SJSA1 (cell line): ENCODE measurements at places on chromosomes 16 and 17. TPM values are rescaled to one million over a fixed set of nuclear protein-coding genes. Genes with fewer than 3 reads are reported as not detected.

Gene USP7
- 35.7 and 51.5 TPM in 2 replicates for total RNA-seq

Gene SSTR5
- total RNA-seq: not detected in 2 replicates

Gene ASIC2
- total RNA-seq: not detected in 2 replicates

Gene C16orf92
- not detected in 2 replicates for total RNA-seq

Gene TMEM92
- 0.05 TPM in 1 of 2 replicates, not detected in the other for total RNA-seq

Gene KRT36
- not detected in 2 replicates for total RNA-seq

DNA sequence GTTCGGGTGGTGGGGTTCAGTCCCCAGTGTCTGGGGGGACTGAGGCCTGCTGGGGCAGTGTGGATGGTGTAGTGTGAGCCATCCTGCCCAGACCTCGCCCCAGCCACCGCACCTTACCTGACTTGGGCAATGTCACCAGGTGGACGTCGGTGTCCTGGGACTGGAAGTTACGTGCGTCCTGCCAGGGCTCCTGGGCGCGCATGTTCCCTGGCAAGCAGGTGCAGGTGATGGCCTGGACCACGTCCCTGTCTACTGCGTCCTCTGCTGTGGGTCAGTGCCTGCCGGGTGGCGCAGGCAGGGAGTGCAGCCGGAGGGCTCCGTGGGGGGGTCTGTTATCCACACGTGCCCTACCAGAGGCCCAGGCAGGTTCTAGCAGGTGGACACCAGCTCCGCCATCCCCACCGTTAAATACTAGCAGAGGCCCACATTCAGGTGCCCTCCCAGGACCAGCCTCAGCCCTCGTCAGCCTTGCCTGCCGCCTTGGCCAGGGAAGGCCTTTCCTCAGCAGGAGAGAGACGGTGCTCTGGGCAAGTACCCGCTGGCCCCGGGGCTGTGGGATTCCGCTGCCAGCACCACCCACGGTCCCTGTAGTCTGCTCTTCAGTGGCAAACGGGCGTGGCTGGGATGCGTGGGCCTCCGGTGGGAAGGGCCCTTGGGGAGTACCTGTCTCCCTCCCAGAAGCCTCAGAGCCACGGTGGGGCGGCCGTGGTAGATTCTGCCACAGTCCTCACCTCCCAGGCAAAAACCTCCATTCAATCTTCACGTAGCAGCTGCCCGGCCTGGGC lies 8.1 kb upstream of the DPEP1 start:
- DNase-seq: no peak
- peaks cover 29% of the 10 kb centered on the region for H3K4me1 ChIP-seq
- no peak overlapping the region for H3K4me3 ChIP-seq

DNA sequence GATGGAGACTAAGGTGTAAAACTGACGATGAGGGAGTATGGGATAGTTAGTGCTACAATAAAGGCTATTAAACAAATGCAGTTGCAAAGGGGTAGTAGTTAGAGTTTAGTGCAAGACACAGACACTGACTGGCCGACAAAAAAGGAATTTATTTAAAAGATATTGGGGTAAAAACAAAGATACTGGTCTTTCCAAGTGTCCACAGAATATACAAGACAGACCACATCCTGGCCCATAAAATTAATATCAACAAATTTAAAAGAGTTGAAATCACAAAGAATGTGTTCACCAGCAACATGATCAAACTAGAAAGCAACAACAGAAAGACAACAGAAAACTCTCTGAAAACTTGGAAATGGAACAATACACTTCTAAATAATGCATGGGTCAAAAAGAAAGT lies 54.7 kb downstream of the CFDP1 start:
- peaks cover 42% of the 10 kb centered on the region for H3K4me1 ChIP-seq
- DNase-seq: no peak
- H3K27ac ChIP-seq: peak overlapping the region; percentile 56

DNA sequence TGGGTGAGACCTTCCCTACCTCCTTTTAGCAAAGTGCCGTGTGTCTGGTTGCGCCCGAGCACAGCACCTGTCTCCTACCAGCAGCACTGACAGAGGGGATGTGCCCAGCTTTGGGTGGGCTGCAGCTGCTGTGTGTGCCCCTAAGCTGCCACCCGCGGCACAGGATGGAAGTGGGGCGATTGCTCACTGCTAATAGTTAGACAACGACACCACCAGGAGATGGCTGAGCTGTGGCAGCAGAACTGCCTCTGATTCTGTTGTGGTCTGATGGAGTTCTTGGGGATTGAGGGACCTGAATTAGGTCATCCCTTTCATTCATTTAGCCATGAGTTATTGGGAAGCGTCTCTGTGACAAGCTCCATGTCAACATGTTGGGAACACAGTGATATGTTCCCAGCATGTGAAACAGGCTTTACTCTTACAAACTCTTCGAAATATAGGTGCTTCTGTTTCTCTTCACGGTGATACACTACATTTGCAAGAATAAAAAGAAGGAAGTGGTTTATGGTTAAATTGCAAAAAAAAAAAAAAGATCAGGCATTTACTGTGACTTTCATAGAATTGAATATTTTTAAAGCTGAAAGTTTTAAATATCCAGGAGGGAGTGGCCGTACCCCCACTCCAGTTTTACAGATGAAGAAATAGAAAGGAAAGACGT lies 184.4 kb downstream of the MAF start:
- DNase-seq: no peak
- no peaks in the 10 kb centered on the region for H3K27me3 ChIP-seq
- H3K27ac ChIP-seq: no peak overlapping the region
- H3K4me1 ChIP-seq: no peaks in the 10 kb centered on the region
- H3K36me3 ChIP-seq: no peaks in the 10 kb centered on the region

- no peaks in the 10 kb centered on the region for H3K36me3 ChIP-seq
- H3K27ac ChIP-seq: no peak overlapping the region
- no peak for DNase-seq
- H3K4me3 ChIP-seq: no peak overlapping the region
- peaks cover 33% of the 10 kb centered on the region for H3K4me1 ChIP-seq
- no peaks in the 10 kb centered on the region for H3K27me3 ChIP-seq
Observed at GRCh38 chr17:56697190-56697589, 103.7 kb downstream of the NOG start.

GRCh38 chr16:52293204-52293603 lies 253.7 kb downstream of the TOX3 start:
- H3K27ac ChIP-seq: no peak overlapping the region
- no peak overlapping the region for H3K4me3 ChIP-seq
- no peaks in the 10 kb centered on the region for H3K4me1 ChIP-seq

GRCh38 chr17:2405247-2405926 lies 4.5 kb upstream of the MNT start:
- peaks cover 43% of the 10 kb centered on the region for H3K4me1 ChIP-seq
- no peaks in the 10 kb centered on the region for H3K27me3 ChIP-seq
- H3K4me3 ChIP-seq: no peak overlapping the region

GRCh38 chr16:73616166-73616753 lies 568.3 kb upstream of the ZFHX3 start:
- no peaks in the 10 kb centered on the region; the same call in 1 of the 2 replicates for H3K27me3 ChIP-seq
- H3K4me3 ChIP-seq: no peak overlapping the region
- H3K27ac ChIP-seq: no peak overlapping the region

DNA sequence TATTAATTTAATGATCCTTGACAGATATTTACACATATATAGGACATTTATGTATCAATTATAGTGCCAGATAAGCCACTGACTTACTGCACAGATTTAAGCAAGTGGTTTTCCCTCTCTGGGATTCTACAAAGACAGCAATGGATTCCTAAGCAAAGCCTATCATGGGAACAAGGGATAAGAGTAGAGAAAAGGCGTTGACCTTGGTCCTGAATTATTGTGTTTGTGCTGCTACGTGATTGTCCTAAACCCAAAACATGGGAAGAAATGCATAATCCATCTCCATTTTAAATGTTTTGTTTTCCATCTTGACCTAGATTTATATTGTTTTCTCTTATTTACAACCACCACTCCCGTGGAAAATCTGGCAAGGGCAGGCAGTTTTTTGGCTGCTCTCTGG lies 14.0 kb downstream of the SLFN11 start:
- H3K27me3 ChIP-seq: no peaks in the 10 kb centered on the region
- H3K36me3 ChIP-seq: peaks cover 69% of the 10 kb centered on the region
- no peaks in the 10 kb centered on the region for H3K4me1 ChIP-seq
- H3K4me3 ChIP-seq: no peak overlapping the region
- DNase-seq: no peak

GRCh38 chr17:17313350-17313991 lies 10.3 kb downstream of the NT5M start:
- H3K36me3 ChIP-seq: no peaks in the 10 kb centered on the region
- no peaks in the 10 kb centered on the region for H3K27me3 ChIP-seq
- DNase-seq: no peak
- no peaks in the 10 kb centered on the region for H3K4me1 ChIP-seq
- no peak overlapping the region for H3K4me3 ChIP-seq
- H3K27ac ChIP-seq: no peak overlapping the region

DNA sequence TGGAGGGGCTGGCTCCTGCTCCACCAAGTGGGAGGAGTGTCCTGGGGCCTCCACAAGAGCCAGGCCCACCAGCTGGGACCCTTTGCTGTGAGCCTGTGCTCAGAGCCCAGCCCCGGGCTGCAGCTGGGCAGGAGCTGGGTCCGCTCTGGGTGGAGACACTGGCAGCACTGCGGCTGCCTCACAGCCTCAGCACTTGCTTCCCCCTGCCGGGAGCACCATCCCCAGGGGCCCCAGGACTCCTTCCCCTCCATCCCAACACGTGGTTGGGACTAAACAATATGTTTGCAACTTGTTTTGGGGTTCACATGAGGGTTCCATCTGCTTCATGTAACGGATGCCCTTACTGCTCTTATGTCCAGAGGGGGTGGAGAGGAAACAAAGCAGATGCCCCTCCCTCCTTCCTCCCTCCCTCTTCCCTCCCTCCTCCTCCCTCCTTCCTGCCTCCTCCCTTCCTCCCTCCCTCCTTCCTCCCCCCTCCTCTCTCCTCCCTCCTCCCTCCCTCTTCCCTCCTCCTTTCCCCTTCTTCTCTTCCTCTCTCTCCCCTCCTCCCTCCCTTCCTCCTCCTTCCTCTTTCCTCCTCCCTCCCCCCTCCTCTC lies 16.3 kb upstream of the CBFA2T3 start:
- no peak overlapping the region for H3K27ac ChIP-seq
- H3K27me3 ChIP-seq: peaks cover 47% of the 10 kb centered on the region
- H3K36me3 ChIP-seq: no peaks in the 10 kb centered on the region
- no peak overlapping the region for H3K4me3 ChIP-seq
- no peak for DNase-seq
- H3K4me1 ChIP-seq: 0 out of 2 replicates have a peak, but pooled peaks cover 3% of the 10 kb centered on the region

DNA sequence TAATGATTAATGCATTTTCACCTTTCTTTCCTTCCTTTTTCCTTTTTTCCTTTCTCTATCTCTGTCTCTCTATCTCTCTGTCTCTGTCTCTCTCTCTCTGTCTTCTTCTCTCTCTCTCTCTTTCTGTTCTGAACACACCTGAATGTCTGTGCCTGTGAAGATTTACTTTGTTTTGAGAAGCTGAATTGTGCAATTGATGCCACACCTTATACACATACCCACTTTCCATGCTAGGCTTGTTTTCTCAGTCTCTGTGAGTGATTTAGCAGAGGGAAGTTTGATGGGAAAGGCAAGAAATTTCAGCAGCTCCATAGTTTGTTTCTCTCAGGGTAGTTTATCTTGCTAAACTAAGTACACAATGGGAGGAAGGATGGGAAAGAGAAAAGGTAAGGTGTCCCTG lies 9.3 kb upstream of the CAPNS2 start:
- no peak overlapping the region for H3K27ac ChIP-seq
- H3K4me3 ChIP-seq: no peak overlapping the region
- no peaks in the 10 kb centered on the region for H3K27me3 ChIP-seq
- peaks cover 28% of the 10 kb centered on the region for H3K4me1 ChIP-seq

DNA sequence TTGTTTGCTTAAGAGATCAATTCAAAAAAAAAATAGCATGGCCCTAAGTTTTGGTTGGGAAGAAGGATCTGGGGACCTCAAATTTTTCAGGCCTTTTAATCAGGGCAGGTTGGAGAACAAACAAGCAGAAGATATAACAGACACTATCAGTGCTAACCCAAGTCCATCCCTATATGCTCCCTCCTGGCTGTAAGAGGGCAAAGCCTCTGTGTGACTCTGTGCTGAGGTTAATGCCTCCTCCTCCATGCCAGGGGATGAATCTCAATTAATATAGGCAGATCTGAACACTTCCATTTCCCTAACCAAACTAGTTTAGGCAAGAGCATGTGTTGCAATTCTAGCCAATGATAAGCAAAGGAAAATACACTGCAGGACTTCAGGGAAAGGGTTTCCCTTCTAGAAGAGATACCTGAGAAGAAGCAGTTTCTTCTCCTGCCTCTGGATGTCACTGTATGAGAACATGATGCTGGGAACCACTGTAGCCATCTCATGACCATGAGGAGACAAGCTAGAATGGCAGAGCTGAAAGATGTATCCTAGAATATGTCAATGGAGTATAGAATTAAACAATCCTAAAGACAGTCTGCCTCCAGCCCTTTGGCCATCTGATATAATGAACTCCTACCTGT lies 76.0 kb downstream of the CHD9NB start:
- no peaks in the 10 kb centered on the region for H3K36me3 ChIP-seq
- no peak for DNase-seq
- H3K4me1 ChIP-seq: no peaks in the 10 kb centered on the region
- H3K27ac ChIP-seq: no peak overlapping the region

GRCh38 chr16:30570636-30571444 lies 674 bp downstream of the ZNF688 start:
- peaks cover 12% of the 10 kb centered on the region for H3K4me1 ChIP-seq
- no peak for DNase-seq
- peak overlapping the region; percentile 74 for H3K27ac ChIP-seq
- H3K36me3 ChIP-seq: no peaks in the 10 kb centered on the region
- no peaks in the 10 kb centered on the region for H3K27me3 ChIP-seq
- peak overlapping the region; percentile 55 for H3K4me3 ChIP-seq

GRCh38 chr17:28896491-28896883 lies 1.0 kb downstream of the FLOT2 start:
- no peak overlapping the region for H3K27ac ChIP-seq
- no peak for DNase-seq
- H3K27me3 ChIP-seq: no peaks in the 10 kb centered on the region
- H3K4me1 ChIP-seq: peaks cover 21% of the 10 kb centered on the region

DNA sequence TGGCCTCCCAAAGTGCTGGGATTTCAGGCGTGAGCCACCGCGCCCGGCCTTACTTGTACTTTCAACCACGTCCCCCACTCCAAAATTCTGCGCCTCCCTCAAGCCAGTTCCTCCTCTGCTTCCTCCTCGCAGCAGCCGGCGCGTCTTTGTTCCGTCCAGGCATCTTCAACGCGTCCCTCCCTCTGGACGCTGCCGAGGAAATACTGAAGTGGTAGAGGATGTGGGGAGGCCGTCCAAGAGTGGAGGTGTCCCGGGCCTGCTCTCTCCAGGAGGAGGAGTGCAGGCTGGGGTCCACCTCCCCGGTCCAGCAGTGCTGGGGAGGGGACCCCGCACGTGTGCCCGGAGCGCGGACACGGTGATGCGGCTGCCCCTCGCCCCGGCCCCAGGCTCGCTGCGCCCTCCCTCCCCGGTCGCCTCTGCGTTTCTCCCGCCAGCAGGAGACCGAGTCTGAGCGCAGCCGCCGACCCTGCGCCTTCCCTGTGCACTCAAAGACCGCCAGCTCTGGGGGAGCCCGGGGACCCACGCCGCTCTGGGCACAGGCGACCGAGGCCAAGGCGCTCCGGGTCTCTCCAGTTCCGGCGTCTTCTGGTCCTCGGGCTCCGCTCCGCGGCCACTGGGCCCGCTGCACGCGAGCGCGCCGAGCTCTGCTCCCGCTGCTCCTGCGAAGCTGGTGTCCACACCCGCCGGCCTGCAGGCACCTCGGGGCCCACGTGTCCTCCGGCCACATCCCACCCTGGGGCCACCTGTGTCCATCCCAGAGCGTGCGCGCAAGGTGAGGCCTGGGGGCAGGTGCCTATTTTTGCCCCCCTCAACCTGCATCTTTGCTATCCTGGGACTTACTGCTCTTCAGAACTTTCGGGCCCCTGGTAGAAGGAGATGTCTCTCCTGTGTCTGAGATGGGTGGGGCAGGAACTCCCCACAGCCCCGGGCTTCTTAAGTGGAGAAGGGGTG lies 31.7 kb downstream of the OSBPL7 start:
- peaks cover 10% of the 10 kb centered on the region for H3K4me1 ChIP-seq
- peak overlapping the region; percentile 6; the same call in 1 of the 2 replicates for H3K4me3 ChIP-seq
- peaks cover 73% of the 10 kb centered on the region for H3K27me3 ChIP-seq
- no peak overlapping the region for H3K27ac ChIP-seq
- no peaks in the 10 kb centered on the region for H3K36me3 ChIP-seq

- no peak for DNase-seq
- no peaks in the 10 kb centered on the region for H3K27me3 ChIP-seq
Observed at GRCh38 chr16:57774705-57775285, 27.5 kb downstream of the KIFC3 start.
